ENCODE measurements at places on chromosomes 2 and 18. TPM values are rescaled to one million over a fixed set of nuclear protein-coding genes. Genes with fewer than 3 reads are reported as not detected.

DNA sequence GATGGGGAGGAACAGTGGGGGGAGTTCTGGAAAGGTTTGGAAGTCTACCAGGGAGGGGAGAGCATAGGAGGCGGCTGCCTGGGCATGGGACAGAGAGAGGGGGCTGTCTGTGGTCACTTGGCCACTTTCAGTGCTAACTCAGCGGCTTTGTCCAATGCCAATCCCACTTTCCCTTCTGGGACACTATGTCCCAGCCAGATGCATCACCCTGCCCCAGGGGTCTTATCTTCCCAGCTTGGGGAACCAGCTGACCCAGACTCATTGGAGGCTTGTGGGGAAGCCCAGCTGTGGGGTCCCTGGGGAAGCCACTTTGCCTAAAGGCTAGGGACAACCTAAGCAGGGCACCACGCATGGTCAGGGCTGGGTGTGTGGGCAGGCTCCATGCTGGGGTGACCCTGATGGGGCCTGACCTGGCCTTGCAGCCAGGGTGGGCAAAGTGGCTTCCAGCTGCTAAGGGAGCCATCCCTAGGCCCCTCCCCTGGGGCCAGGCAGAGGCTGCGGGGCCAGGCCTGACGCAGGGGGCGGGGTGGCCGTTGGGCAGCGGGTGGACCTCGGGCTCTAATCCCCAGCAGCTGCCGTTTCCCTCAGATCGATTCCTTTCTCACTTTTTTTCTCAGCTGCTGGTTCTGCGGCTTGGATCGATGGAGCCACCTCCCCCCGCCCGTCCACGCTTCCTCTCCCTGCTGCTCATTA, 1.6 kb upstream of the ASIC4 start:
- no peak overlapping the region for H3K4me3 ChIP-seq
- peaks cover 92% of the 10 kb centered on the region for H3K27me3 ChIP-seq
- H3K36me3 ChIP-seq, result peaks cover 15% of the 10 kb centered on the region
- no peak for DNase-seq
- H3K27ac ChIP-seq, result no peak overlapping the region
- peaks cover 45% of the 10 kb centered on the region for H3K4me1 ChIP-seq

- DNase-seq, result no peak
- no peak overlapping the region for H3K4me3 ChIP-seq
- H3K36me3 ChIP-seq, result no peaks in the 10 kb centered on the region
- no peaks in the 10 kb centered on the region for H3K4me1 ChIP-seq
Measured at GRCh38 chr2:239569401-239570090, 168.7 kb upstream of the HDAC4 start.

- DNase-seq, result no peak
- peaks cover 29% of the 10 kb centered on the region for H3K4me1 ChIP-seq
- H3K27ac ChIP-seq, result peak overlapping the region; percentile 57
- H3K4me3 ChIP-seq, result no peak overlapping the region
Measured at GRCh38 chr2:74008761-74009395, 24.2 kb downstream of the TET3 start.

GRCh38 chr18:79195716-79196683, 126.8 kb downstream of the ATP9B start:
- H3K36me3 ChIP-seq, result peaks cover 6% of the 10 kb centered on the region
- H3K4me3 ChIP-seq, result no peak overlapping the region
- DNase-seq, result no peak
- H3K27ac ChIP-seq, result no peak overlapping the region
- no peaks in the 10 kb centered on the region for H3K27me3 ChIP-seq

- DNase-seq, result no peak
- peak overlapping the region; percentile 89 for H3K27ac ChIP-seq
- no peak overlapping the region for H3K4me3 ChIP-seq
- no peaks in the 10 kb centered on the region for H3K27me3 ChIP-seq
- H3K36me3 ChIP-seq, result peaks cover 19% of the 10 kb centered on the region
Measured at GRCh38 chr18:58947136-58947732, 82.6 kb downstream of the ZNF532 start.

- H3K4me1 ChIP-seq, result no peaks in the 10 kb centered on the region
- no peaks in the 10 kb centered on the region for H3K27me3 ChIP-seq
- H3K4me3 ChIP-seq, result no peak overlapping the region
- no peak for DNase-seq
Measured at GRCh38 chr2:58856100-58856499, 615.0 kb upstream of the FANCL start.

DNA sequence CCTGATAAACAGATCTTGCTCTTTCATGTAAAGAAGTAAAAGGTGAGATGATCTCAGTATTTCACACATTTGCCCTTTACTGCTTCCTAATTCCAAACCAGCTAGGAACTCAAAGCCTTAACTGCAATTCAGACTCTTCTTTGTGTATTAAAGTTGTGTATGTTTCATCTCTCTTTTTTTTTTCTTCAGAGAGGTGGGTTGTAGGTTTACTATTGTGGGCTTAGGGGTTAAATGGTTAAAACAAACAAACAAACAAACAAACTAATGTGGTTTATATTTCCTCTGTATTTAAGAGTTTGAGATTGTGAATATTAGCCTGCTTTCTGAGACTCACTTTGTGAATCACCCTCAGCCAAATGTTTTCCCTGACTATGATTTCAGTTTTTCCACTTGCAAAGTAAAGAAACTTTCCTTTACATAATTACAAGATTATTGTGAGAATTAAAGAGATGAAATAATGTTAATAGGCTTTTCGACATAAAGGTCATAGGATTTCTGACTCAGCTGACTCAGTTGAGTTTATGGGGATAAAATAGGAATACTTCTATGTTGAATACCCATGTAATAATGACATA, 2.8 kb downstream of the GULP1 start:
- peaks cover 31% of the 10 kb centered on the region for H3K27me3 ChIP-seq
- DNase-seq, result no peak
- H3K4me1 ChIP-seq, result peaks cover 8% of the 10 kb centered on the region
- peaks cover 7% of the 10 kb centered on the region for H3K36me3 ChIP-seq

DNA sequence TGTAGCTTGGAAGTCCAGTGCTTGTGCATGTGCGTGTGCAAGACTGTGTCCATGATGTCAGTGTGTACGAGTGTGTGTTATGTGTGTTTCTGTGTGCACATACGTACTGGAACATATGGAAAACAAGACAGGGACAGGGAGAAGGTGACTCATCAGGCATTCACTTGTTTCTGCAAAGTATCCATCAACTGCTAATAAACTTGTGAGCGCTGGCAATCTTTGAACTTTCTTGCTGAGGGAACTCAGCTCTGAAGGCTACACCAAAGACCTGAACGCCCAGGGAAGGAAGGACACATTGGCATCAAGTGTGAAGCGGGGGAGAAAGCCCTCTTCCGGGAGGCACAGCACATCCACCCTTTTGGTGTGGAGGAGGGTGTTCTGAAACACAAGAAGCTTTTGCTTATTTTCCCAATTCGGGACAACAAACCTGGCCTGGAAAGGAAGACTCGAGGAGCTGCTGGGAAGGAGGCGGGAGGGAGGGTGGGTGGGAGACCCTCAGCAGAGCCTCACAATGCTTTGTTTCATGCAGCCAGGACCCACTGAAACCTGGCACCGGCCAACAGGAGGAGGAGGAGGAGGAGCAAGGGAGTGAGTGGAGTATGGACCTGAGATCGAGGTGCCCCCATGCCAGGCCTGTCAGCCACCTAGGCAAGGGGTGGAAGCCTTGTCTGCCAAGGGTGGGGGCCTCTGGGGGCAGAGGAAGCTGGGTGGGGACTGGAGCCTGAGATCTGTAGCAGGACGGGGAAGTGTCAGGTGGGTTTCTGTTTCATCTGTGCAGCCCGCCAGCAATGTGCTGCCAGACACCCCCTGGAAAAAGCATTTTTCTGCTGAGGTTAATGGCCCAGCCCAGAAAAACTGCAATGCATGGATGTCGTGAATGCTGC, 26.8 kb downstream of the SMAD7 start:
- DNase-seq, result peak; percentile 58
- peak overlapping the region; percentile 72 for H3K4me3 ChIP-seq
- H3K36me3 ChIP-seq, result peaks cover 5% of the 10 kb centered on the region
- H3K4me1 ChIP-seq, result peaks cover 50% of the 10 kb centered on the region

- no peak for DNase-seq
- no peak overlapping the region for H3K27ac ChIP-seq
- H3K4me1 ChIP-seq, result no peaks in the 10 kb centered on the region
- no peak overlapping the region for H3K4me3 ChIP-seq
Measured at GRCh38 chr2:21590026-21590690, 466.4 kb downstream of the TDRD15 start.

- peaks cover 31% of the 10 kb centered on the region for H3K4me1 ChIP-seq
- H3K36me3 ChIP-seq, result peaks cover 23% of the 10 kb centered on the region
- no peaks in the 10 kb centered on the region for H3K27me3 ChIP-seq
- peak overlapping the region; percentile 88 for H3K27ac ChIP-seq
- no peak for DNase-seq
Measured at GRCh38 chr2:100008956-100009355, 133.4 kb downstream of the AFF3 start.

- H3K27me3 ChIP-seq, result no peaks in the 10 kb centered on the region
- H3K4me3 ChIP-seq, result no peak overlapping the region
- no peaks in the 10 kb centered on the region for H3K36me3 ChIP-seq
Measured at GRCh38 chr2:133936601-133937000, 317.3 kb upstream of the MGAT5 start.

DNA sequence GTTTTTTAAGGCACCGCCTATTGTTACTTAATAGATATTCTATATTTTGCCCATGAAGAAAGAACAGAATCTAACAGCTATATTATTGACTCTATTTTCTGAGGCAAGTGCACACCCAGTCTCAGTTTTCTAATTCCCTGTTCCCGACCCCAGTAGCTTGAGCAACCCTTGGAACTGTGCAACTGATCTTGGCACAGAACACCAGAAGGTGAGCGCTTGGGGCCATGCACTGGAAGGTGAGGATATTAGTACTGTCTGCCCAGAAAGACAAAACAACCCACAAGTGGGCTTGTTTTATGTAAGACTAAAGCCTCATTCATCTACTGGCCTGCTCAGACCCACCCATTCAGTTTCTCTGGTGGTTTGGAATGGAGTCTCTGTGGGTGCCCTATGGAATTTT, 188.8 kb upstream of the LINC00305 start:
- no peak overlapping the region for H3K27ac ChIP-seq
- no peak overlapping the region for H3K4me3 ChIP-seq
- DNase-seq, result no peak
- peaks cover 5% of the 10 kb centered on the region for H3K27me3 ChIP-seq

DNA sequence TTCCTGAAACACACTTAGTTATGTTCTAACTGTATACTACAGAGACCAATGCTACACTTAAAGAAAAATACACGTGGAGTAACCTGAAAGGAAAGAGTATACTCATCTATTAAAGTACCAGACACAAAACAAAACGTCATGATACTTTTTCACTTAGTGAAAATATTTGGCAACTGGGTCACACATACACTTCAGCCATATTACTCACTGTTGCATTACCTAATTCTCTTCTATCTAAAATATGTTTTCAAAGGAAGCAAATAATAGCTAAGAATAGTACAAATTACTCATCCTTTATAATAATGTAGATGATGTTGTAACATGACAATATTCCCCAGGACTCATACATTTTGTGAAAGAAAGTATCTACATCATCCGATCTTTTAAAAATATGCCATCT, 76.5 kb upstream of the EPB41L3 start:
- H3K27me3 ChIP-seq, result no peaks in the 10 kb centered on the region
- no peaks in the 10 kb centered on the region for H3K36me3 ChIP-seq
- no peak overlapping the region for H3K27ac ChIP-seq
- no peak for DNase-seq
- no peaks in the 10 kb centered on the region for H3K4me1 ChIP-seq

GRCh38 chr2:37507703-37508102, 163.3 kb downstream of the QPCT start:
- H3K27ac ChIP-seq, result no peak overlapping the region
- H3K36me3 ChIP-seq, result peaks cover 3% of the 10 kb centered on the region
- no peak overlapping the region for H3K4me3 ChIP-seq
- no peak for DNase-seq

- DNase-seq, result peak; percentile 39
- peak overlapping the region; percentile 97 for H3K27ac ChIP-seq
Measured at GRCh38 chr2:237696461-237696860, 69.1 kb downstream of the LRRFIP1 start.

- H3K27me3 ChIP-seq, result peaks cover 14% of the 10 kb centered on the region
- DNase-seq, result peak; percentile 69
- peaks cover 48% of the 10 kb centered on the region for H3K4me1 ChIP-seq
- H3K27ac ChIP-seq, result peak overlapping the region; percentile 95
- no peaks in the 10 kb centered on the region for H3K36me3 ChIP-seq
- H3K4me3 ChIP-seq, result peak overlapping the region; percentile 89
Measured at GRCh38 chr18:49023271-49023937, 72.6 kb upstream of the SMAD7 start.

GRCh38 chr2:44191739-44192138, 23.1 kb downstream of the PPM1B start:
- peak overlapping the region; percentile 76 for H3K27ac ChIP-seq
- H3K27me3 ChIP-seq, result no peaks in the 10 kb centered on the region
- H3K36me3 ChIP-seq, result peaks cover 8% of the 10 kb centered on the region
- H3K4me1 ChIP-seq, result peaks cover 42% of the 10 kb centered on the region
- DNase-seq, result no peak
- H3K4me3 ChIP-seq, result peak overlapping the region; percentile 37

DNA sequence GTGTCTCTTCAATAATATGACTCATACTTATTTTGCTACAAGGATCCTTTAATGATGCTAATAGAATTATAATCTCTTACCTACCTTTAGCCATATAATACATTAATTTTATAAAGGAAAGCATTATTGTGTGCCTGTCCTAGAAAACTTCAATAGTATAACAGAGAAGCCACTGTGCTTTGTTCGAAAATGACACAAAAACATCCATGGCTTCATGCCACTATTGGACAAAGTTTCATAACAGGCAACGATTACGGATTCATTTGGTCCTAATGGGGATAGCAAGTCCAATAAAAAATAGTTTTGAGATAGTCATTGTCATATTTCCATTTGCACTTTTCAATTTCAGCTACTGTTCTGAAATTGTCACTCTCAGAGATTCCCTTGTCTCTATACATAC, 52.5 kb upstream of the CCDC150 start:
- no peak overlapping the region for H3K27ac ChIP-seq
- H3K27me3 ChIP-seq, result peaks cover 49% of the 10 kb centered on the region
- no peak overlapping the region for H3K4me3 ChIP-seq
- no peak for DNase-seq

- no peak for DNase-seq
- H3K4me1 ChIP-seq, result no peaks in the 10 kb centered on the region
- H3K27ac ChIP-seq, result no peak overlapping the region
- H3K4me3 ChIP-seq, result no peak overlapping the region
- H3K36me3 ChIP-seq, result no peaks in the 10 kb centered on the region
Measured at GRCh38 chr2:107742460-107743027, 84.1 kb upstream of the RGPD4 start.

DNA sequence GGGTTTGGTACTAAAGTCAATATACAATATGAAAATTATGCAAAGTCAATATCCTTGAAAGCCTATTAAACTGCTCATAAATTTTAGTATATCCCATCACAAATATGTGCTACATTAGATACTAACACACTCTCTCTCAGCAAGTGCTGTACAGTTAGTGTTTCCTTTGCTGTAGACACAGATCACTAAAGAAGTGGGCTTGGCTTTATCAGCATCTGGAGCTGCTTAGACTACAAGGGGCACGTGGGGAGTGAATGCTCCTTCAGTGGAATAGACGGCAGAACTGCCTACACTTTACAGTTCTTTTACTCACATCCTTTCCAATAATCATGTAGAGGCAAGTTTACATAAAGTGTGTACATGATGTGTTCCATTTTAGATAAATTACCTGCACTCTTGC, 26.0 kb upstream of the EFEMP1 start:
- no peak for DNase-seq
- no peaks in the 10 kb centered on the region for H3K36me3 ChIP-seq
- no peaks in the 10 kb centered on the region for H3K4me1 ChIP-seq
- no peak overlapping the region for H3K27ac ChIP-seq
- H3K27me3 ChIP-seq, result peaks cover 28% of the 10 kb centered on the region

Gene LCT
- not detected for polyA plus RNA-seq

Gene LOXL3
- polyA plus RNA-seq, result not detected

Gene CNDP1
- polyA plus RNA-seq, result not detected

Gene MARCO
- not detected for polyA plus RNA-seq

Gene TNFAIP6
- 0.25 TPM for polyA plus RNA-seq

Gene FOXI3
- not detected for polyA plus RNA-seq

Gene PSTPIP2
- polyA plus RNA-seq, result 1.1 TPM

Gene SLC4A3
- polyA plus RNA-seq, result not detected

Gene VAMP8
- polyA plus RNA-seq, result 262 TPM

Gene IL36RN
- not detected for polyA plus RNA-seq

All from naive B cell (primary cell).